ENCODE measurements at places on chromosomes 7 and 10.

DNA sequence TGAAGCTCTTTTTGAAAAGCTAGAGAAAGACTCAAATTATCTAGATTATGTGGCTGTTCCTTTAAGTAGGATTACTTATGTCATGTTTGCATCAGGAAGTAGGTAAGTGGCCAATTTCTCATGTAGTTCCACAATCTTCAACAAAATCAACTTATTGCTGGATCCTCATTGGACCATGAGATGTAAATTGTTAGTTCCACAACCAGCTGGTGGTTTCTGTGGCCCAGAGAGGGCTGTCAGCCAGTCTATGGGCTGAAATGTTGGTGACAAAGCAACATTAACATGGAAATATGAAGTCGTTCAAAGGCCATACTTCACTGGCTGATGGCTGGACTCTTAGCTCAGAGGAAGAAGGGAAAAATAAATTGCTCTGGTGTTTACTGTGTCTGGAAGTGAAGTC lies 157.9 kb downstream of the PLXDC2 start:
- no peak for DNase-seq

DNA sequence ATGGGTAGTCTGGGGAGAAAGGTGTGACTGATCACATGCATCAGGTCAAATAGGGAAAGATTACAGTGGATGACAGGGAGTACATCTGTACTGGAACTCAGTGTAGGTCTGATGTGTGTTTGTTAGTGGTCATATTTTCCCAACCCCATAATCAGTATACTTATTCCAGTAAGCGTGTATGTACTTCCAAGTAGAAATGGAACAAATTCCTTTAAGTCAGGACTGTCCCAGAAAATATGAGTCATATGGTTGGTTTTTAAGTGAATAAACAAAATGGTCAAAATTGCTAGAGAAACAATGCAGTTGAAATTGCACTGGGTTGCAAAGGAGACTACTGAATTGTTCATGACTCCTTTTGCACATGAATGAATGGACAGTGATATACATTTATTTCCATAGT lies 118.8 kb upstream of the MYO3A start:
- DNase-seq: no peak

DNA sequence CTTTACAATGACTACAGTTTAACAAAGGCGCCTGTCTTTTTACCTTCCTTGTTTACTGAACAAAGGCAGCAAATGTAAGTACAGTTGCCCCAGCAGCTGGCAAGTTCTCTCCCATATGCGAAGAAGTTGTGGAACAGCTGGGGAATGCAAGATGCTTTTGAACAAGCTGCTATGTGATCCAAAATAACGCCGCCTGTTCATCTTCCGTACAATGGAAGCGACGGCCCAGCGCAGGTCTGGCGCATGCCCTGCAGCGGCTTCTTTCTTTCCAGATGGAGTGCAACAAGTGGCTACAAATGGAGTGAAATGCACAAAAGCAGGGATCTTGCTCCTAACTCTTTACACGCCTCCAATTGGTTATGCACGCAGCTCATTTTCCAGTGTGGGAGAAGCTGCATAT lies 97.0 kb upstream of the SVIL start:
- no peak for DNase-seq

GRCh38 chr7:153444641-153445040 lies 607.6 kb upstream of the DPP6 start:
- DNase-seq: no peak

GRCh38 chr10:96684826-96685225 lies 35.5 kb downstream of the PIK3AP1 start:
- DNase-seq: no peak

DNA sequence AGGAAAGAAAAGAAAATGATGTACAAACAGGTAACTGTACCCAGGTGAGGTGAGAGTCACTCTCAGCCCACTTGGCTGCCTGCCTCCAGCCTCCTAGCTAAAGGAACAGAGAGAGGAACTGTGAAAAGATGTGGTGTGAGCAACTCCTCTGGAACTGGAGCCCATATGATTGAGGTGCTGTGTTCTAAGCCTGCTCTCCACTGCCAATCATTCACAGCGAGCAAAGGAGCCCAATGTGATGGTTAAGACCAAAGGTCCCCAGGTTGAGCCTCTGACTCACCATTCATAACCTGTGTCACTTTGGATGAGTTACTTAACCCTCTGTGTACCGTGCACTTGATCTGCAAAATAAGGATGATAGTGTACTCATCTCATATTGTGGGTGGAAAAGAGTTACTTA lies 868.1 kb upstream of the AUTS2 start:
- DNase-seq: no peak

- no peak for DNase-seq
Measured at GRCh38 chr7:100878685-100879084, 3.8 kb downstream of the SRRT start.

GRCh38 chr7:55018361-55019190 lies at the start of gene EGFR:
EGFR (plus strand) TSS chr7:55019017; CDS start chr7:55019278, 261 bp downstream.
- no peak for DNase-seq

GRCh38 chr7:22435105-22435504 lies 64.9 kb downstream of the STEAP1B start:
- DNase-seq: no peak

DNA sequence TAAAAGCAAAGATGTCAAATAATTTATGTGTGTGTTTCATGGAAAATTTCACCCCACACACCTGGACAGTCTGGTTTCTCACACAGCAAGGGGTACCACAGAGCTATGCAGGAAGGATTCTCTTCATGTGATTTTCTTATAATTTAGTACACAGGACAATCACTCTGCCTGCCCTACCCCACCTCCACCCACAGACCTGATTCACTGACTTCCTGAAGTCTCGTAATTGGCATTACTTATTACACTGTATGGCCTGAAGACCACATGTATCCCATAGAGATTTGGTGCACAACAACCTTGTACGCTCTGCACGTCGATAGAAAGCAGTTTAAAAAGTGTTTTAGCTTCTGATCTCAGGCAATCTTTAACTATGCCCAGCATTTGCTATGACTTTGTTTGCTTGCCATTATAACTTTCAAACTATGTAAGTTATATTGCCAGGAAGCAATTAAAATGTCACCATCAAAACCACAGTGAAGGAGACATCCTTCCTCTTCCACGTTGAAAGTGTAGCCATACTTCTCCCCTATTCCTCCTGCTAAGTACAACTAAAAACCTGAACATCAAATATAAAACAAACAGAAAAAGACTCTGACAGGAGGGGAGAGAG lies 279.4 kb upstream of the IMMP2L start:
- peak; percentile 37 for DNase-seq

DNA sequence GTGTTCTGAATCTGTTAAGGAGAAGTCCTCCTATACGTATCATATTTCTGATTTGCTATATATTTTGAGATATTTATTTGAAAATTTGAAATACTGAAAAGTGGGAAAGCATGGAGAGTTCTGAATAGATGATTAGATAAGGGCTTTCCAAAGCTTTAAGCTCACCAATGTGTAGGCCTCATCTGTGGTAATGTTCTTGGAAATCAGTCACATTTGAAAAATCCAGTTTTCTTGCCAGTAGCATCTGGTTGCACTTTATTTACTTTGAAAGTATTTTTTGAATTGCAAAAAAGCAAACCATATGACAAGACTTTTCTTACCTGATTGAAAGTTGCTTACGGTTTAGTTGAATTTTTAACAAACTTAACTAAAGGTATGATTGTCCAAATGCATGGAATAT lies 21.7 kb downstream of the ADD3 start:
- no peak for DNase-seq

- no peak for DNase-seq
Measured at GRCh38 chr10:11245510-11245909, 227.8 kb downstream of the CELF2 start.

DNA sequence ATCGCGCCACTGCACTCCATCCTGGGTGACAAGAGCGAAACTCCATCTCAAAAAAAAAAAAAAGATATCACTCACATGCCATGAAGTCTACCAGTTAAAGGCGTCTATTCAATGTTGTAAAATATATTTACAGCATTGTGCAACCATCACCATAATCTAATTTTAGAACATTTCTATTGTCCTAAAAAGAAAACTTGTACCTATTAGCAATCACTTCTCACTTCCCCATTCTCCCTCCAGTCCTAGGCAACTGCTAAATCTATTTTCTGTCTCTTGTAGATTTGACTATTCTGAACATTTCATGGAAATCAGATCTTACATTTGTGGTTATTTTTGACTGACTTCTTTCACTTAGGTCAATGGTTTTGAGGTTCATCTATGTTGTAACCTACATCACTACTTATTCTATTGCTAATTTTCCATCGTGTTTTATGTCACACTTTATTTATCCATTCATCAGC lies 25.2 kb upstream of the OTUD1 start:
- DNase-seq: no peak

DNA sequence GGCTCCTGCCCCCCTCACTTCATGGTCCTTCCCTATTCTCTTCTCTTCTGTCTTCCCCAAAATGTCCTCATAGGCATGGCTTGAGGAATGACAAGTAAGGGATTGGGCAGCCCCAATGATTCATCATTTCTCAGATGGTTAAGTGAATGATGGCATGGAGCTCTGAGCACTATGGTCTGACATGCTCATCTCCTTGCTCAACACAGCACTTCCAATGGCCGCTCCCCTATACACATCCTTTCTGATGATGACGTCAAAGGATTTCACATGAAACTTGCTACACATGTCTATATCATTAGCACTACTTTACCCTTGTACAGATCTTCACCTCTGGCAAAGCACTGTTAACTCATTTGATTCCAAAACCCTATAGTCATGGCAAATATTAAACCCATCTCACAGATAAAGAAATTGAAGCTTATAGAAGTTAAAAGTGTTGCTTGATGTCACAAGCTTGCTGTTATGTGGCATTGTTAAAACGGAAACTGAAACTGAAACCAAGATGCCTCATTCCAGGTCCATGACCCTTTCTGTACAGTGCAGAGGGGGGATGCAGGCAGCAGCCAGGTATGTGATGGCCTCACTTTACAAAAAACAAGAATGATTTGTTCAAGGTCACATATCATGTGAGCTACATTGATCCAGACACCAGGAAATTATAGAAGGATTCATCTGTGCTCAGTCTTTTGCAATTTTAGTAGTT lies 90.0 kb upstream of the PLXNA4 start:
- DNase-seq: no peak

GRCh38 chr10:132274986-132275385 lies 32.8 kb downstream of the STK32C start:
- DNase-seq: no peak

- no peak for DNase-seq
Measured at GRCh38 chr10:60778971-60779796, 906 bp downstream of the CDK1 start.

GRCh38 chr10:21166557-21167287 lies 269.6 kb upstream of the NEBL start:
- DNase-seq: no peak

DNA sequence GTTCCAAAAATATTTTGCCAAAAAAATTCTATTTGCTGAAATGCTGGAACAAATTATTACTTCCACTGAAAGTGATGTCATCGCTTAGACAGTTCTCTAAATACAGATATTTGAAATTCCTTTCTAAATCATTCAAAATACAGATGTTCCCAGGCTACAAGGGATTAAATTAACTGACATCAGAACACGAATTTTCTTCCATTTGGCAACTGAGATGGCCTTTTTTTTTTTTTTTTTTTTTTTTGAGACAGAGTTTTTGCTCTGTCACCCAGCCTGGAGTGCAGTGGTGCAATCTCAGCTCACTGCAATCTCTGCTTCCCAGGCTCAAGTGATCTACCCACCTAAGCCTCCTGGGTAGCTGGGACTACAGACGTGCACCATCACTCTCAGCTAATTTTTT lies 57.0 kb downstream of the P4HA1 start:
- no peak for DNase-seq

DNA sequence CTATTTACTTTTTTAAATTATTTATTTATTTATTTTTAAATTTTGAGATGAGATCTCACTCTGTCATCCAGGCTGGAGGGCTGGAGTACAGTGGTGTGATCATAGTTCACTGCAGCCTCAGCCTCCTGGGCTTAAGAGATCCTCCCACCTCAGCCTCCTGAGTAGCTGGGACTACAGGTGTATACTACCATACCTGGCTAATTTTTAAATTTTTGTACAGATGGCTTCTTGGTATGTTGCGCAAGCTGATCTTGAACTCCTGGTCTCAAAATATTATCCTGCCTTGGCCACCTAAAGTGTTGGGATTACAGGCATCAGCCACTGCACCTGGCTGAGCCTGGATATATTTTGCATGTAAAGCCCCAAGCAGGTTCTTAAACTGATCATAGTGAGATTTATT lies 7.6 kb downstream of the CHST12 start:
- DNase-seq: no peak

DNA sequence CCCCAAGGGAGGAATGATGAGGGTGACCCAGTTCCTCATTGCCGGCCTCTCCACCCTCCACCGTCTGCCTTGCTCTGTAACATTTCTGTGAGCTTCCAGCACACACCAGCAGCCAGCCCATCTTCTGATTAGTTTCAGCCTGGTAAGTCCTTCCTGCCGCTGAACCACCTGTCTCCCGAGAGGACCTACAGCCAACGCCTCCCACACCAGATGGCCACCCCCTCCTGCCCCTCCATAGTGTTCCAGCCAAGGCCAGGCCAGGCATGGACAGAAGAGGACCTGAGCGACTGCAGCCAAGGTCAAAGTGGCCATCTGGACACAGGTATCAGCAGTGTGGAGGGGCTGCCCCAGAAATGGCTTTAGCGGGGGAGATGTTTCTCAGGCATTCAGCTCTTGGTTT lies 170.7 kb upstream of the CTBP2 start:
- no peak for DNase-seq

GRCh38 chr10:52472406-52473146 lies 158.5 kb downstream of the DKK1 start:
- DNase-seq: no peak

GRCh38 chr7:114622221-114622620 lies 207.6 kb downstream of the FOXP2 start:
- DNase-seq: no peak

- DNase-seq: no peak
Measured at GRCh38 chr10:4059471-4060138, 274.6 kb upstream of the KLF6 start.

DNA sequence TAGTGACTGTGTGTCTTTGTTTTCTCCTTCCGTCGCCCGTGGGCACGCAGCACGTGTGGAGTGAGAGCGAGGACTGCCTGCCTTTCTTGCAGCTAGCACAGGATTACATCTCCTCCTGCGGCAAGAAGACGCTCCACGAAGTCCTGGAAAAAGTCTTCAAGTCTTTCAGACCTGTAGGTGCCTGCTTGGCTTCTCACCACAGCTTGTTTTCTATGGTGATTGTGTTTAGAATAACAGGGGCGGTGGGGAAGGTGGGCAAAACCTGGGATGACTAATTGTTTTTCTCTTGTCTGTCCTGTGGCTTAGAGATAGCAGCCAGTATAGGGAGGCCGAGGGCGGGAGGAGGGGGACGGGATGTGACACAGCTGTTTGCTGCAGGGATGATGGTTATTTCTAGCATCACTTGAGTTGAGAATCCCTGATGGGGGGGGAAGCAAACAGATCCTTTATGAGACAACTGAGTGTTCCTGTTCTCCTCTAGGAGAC lies 11.4 kb downstream of the MTURN start:
- DNase-seq: no peak

DNA sequence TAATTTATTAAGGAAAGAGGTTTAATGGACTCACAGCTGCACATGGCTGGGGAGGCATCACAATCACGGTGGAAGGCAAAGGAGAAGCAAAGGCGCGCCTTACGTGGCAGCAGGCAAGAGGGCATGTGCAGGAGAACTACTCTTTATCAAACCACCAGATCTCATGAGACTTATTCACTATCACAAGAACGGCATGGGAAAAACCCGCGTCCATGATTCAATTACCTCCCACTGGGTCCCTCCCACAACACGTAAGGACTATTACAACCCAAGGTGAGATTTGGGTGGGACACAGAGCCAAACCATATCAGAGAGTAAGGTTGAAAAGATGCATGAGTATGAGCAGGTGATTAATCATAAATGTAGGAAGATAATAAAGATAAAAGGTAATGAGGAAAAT lies 3.2 kb upstream of the JCAD start:
- no peak for DNase-seq

- DNase-seq: no peak
Measured at GRCh38 chr7:3860932-3861331, 559.9 kb downstream of the SDK1 start.

Data from GF-D8 (cell line).